ENCODE measurements at places on chromosomes 3 and 15.

DNA sequence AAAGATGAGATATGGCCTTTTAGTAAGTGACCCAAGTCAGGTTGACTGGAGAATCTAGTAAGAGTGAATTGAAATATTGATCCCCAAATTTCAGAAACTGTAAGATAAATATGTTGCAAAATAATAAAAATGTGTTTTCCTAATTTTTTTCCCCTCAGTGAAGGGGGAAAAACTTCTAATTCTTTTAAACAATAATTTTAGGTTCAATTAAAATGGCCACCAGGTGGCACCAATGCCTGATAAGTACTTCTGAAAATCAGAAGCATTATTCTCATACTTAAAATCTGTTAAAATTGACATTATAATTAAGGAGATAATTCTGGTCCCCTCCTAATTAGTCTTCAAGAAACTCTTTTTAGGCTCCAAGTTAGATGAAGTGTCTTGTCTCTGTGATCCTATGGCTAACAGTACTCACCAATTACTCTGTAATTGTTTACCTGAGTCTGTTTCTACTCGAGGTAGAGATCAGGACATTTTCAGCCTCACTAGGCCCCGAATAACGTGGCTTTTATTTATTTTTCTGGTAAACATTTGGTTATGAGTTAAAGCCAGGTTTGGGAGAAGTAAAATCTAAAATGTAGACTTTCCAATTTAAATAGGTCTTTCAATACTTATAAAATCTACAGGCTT, 52.6 kb downstream of the NMD3 start:
- DNase-seq: no peak

- DNase-seq: no peak
Measured at GRCh38 chr15:45634432-45635190, at the start of gene SQOR. Gene SQOR, plus strand, starts transcription at chr15:45635029. Its CDS starts 23,895 bp downstream, at chr15:45658924.

GRCh38 chr3:139588450-139588849, 48.9 kb upstream of the RBP1 start:
- no peak for DNase-seq

- DNase-seq: no peak
Measured at GRCh38 chr3:48617559-48617958, 4.0 kb downstream of the TMEM89 start.

DNA sequence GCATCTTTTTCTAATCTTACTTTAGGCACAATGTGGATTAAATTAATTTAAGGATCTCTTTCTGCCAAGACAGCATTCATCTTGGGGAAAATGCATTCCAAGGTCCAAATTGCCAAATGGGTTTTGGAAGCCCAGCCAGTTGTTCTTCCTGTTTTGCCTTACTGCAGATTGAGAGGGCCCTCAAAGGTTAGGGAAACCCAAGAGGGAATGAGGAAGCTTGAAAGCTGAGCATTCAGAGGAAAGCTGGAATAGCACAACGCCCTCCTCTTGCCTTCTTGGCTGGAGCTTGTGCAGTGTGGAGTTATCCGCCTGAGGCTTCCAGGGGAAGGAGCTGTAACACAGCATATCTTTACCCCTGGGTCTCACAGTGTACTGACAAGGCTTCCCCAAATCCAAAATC, 18.2 kb upstream of the SACM1L start:
- DNase-seq: no peak

DNA sequence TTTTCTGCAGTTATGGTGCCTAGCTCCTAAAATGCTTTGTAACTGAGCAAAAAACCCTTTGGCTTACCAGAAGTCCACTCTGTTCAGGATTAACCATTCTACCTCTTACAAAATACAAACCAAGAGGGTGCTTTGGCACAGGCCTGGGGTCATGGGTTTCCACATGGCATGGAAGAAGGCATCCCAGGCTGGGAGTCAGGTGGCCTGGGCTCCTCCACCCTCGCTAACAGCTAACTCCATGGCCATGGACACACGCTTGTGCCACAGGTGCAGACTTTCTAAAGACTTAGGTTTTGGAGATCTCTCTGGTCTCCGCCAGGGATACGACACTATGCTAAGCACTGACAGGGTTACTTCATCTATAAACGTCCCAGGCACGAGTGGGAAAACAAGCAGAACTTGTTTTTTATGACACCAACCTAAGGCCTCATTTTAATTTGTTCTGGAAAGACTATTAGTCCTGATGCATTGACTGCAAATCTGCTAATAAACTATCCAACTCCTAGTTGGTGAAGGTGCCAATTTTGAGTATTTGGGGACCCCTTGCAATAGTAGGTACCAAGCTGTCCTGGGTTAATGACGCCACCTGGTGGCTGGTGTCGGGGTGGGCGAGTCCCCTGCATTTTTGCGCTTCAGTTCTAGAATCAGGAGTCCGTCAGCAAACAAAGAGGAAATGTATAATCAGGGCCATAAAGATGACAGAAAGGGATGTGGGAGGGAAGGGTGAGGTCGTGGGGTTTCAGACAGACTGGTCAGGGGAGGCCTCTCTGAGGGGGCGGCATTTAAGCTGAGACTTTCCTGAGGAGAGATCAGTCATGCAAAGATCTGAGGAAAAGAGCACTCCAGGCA, 10.3 kb upstream of the ALDH1A3 start:
- no peak for DNase-seq

GRCh38 chr3:70905491-70905890, 593.1 kb upstream of the MDFIC2 start:
- no peak for DNase-seq

- DNase-seq: no peak
Measured at GRCh38 chr15:65916041-65916663, 46.9 kb downstream of the RAB11A start.

- DNase-seq: peak; percentile 78
Measured at GRCh38 chr3:9932843-9933560, 632 bp upstream of the CRELD1 start.

GRCh38 chr15:96891046-96891445, 560.5 kb downstream of the NR2F2 start:
- DNase-seq: no peak

GRCh38 chr3:126606001-126606400, 47.3 kb upstream of the C3orf22 start:
- peak; percentile 37 for DNase-seq

DNA sequence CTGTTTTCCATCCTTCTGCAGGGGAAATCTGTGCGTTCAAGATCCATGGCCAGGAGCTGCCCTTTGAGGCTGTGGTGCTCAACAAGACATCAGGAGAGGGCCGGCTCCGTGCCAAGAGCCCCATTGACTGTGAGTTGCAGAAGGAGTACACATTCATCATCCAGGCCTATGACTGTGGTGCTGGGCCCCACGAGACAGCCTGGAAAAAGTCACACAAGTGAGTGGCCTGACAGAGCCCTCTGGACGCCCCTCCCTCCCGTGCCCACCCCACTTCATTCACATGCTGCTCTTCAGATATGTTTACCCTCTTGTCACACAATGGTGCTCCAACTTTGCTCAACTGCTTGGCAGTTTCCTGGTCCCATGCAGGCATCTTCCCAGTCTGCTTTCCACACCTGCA, 274.3 kb upstream of the TRIM42 start:
- DNase-seq: no peak

DNA sequence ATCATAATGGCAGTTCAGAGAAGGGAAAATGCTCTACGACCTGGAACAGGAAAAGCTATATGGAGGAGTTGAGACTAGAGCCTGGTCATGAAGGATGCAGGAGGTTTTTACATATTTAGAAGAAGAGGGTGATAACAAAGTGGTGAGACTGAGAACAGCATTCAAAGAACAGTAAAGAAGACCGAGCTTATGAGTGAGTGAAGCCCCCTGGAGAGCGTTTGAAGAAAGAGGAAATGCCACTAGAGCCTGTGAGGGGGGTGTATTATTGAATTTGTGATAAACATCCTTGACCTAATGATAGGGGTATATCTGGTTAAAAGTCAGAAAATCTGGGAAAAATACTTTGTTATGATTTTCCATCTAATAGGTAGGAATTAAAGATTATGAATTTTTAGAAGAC, 4.2 kb downstream of the PARP9 start:
- DNase-seq: no peak

DNA sequence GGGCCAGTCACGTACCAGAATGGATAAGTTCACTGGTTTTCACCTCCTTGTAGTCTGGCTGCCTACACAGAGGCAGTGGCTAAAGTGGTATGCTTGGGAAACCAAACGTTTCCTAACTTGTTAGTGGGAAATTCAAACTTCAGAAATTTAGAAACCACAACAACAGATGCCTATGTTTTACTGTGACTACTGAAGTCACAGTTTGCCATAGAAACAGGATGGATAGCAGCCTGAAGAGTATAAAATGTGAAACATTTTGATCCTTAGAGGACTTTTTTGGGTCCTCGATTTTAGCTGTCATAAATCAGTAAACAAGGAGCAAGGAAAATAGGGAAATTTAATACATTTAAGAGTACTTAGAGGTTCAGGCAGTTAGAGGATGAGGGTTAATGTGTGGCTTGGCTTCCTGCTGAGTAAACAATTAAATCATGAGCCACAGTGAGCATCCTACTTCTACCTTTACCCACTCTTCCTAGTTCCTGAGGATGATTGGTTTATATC, 48.6 kb downstream of the CMSS1 start:
- DNase-seq: no peak

- DNase-seq: no peak
Measured at GRCh38 chr3:73225991-73226390, 164.5 kb downstream of the EBLN2 start.

- no peak for DNase-seq
Measured at GRCh38 chr15:89615135-89615534, 39.9 kb downstream of the TICRR start.

DNA sequence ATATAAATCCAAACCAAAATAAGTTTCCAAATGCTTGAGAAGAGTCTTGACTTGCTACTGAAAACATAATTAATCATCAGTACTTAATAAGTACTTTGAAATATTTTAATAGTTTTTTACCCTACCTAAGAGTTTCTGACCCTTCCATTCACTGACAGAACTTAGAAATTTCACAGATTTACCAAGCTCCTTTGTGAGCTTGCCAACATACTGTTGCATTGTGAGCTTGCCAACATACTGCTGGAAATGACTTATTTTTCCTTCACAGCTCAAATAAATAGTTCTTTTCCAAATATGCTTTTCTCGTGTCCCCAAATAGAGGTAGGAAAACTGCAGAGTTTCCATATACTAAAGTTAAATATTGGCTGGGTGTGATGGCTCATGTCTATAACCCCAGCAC, 9.6 kb upstream of the AADAC start:
- DNase-seq: no peak

GRCh38 chr3:120780977-120781376, 38.4 kb downstream of the GTF2E1 start:
- no peak for DNase-seq

GRCh38 chr3:58288011-58288728, 17.9 kb upstream of the RPP14 start:
- no peak for DNase-seq

- no peak for DNase-seq
Measured at GRCh38 chr3:148971401-148972163, 19.8 kb upstream of the GYG1 start.

DNA sequence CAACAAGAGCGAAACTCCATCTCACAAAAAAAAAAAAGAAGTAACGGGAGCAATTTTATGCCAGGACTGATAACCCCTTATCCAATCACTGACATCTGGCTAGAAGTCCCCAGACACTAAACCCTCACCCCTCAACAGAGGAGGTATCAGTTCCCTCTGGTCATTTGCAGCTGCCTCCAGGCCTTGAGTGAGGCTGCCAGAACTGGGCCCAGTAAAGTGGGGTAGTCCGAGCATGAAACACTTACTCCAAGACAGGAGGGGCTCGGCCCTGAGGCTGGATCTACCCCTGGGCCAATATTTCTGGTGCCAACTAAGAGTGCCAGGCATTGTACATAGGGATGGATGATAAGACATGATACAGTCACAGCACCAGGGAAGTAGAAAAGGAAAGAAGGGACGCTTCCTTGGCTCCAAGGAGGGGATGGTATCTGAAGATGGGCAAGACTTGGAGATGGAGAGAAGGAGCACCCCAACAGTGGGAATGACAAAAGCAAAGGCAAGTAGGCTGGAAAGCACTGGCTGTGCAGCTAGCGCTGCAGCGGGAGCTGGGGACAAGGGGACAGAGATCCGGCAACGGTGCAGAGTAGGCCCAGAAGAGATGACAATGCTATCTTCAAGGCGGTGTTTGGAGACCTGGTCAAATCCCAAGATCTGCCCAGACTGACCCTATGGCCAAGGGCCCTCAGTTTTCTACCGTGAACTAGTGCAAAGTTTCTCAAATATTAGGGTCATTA, 2.2 kb downstream of the XXYLT1 start:
- DNase-seq: no peak

DNA sequence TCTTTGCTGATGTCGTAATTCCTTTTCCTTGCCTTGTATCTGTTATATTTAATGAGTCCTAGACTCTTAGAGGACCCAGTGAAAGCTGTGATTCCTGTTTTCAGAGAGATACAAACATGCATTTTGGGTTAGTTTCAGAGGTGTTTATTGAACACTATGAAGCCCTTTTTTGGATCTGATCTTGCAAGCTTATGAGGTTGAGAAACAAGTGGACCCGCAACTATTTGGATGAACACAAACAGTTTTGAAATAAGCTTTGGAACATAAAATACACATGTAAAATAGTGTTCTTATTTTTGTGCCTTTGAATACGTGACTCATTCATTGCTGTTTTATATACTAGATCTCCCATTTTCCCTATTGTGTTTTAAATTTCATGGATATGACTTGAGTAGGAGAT, 33.5 kb downstream of the SNRK start:
- no peak for DNase-seq

DNA sequence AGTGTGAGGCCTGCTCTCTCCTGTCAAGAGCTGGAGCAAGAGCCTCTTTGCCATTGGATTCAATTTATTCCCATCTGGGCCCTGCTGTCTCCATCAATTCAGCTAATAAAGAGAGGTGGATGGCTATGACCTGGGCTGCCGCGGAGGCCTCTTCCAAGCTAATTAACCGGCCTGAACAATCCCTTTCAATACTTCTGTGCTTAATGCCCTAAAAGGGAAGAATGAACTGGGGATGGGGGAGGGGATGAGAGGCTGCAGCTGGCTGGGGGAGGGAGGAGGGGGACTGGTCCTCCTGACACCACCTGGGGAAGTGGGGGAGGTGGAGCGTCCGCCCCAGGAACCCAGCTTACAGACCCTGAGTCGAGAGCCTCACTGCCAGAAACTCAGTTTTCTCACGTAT, 33.4 kb upstream of the PRR23E start:
- DNase-seq: no peak

- DNase-seq: no peak
Measured at GRCh38 chr3:140629357-140630137, 48.3 kb upstream of the TRIM42 start.

DNA sequence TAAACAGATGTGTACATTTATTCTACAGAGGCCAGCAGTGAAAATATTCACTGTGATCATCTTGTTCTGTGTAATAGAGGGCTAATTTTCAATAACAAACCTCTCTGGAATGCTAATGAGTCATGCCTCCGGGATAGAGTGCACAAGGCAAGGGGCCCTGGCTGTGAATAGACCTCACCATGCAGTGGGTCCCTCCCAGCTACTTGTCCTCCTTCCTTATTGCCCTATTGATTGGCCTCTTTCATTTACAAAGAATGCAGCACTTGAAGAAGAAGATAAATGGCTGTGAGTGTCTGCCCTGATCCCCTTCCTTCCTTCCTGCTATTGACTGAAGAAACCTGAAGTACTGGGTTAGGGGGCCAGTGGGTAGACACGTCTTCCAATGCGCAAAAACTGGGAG, 436.3 kb downstream of the WDR72 start:
- no peak for DNase-seq

Data from dorsolateral prefrontal cortex (tissue), 122 donors.